ENCODE measurements at places on chromosomes 2 and 18.

- DNase-seq: peak; percentile 66
These were observed 2.0 kb downstream of the CNNM4 start for GRCh38 chr2:96762529-96763311.

GRCh38 chr2:221197225-221197856 is 374.8 kb downstream of the EPHA4 start:
- DNase-seq: no peak

- DNase-seq: no peak
These were observed 31.8 kb downstream of the AFF3 start for GRCh38 chr2:100110614-100111000.

GRCh38 chr2:53782676-53783075 is 4.1 kb downstream of the ASB3 start:
- no peak for DNase-seq

GRCh38 chr18:59282341-59282740 is 9.1 kb upstream of the RAX start:
- no peak for DNase-seq

DNA sequence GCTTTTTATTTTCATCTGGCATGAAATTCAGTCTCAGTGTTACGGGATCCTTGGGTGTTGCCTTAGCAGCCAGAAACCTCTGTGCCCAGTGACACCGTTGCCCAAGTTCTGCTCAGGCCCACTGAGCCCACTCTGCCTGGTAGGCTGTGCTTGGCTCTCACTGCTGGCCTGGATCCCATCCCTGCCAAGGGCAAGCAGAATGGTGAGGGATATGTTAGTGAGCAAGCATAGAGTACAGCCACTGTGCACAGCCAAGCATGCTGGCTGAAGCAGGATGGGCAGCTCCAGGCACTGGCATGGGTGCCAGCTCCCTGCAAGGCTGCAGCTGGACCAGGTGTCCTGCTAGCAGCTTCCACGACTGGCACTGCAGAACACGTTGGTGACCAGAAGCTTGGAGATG is 194.7 kb upstream of the TFPI start:
- DNase-seq: no peak

GRCh38 chr18:36348971-36349417 is 51.5 kb downstream of the FHOD3 start:
- no peak for DNase-seq

- DNase-seq: peak; percentile 41
These were observed 144.8 kb upstream of the GULP1 start for GRCh38 chr2:188146888-188147287.

- no peak for DNase-seq
These were observed 135.6 kb downstream of the SMAD2 start for GRCh38 chr18:47794725-47795433.

- DNase-seq: no peak
These were observed 208.8 kb upstream of the CRIM1 start for GRCh38 chr2:36146765-36147164.

- DNase-seq: no peak
These were observed 372.1 kb upstream of the MYT1L start for GRCh38 chr2:2703172-2703571.

GRCh38 chr2:155872396-155872795 is 460.1 kb downstream of the NR4A2 start:
- no peak for DNase-seq

- no peak for DNase-seq
These were observed 794.5 kb downstream of the DSC3 start for GRCh38 chr18:30248056-30248455.

- no peak for DNase-seq
These were observed 21.2 kb downstream of the PRELID3A start for GRCh38 chr18:12428923-12429322.

- no peak for DNase-seq
These were observed 1950.8 kb upstream of the PIK3C3 start for GRCh38 chr18:40004246-40004645.

- no peak for DNase-seq
These were observed 349.7 kb upstream of the TMEFF2 start for GRCh38 chr2:192544371-192544955.

- no peak for DNase-seq
These were observed 42.9 kb downstream of the MMADHC start for GRCh38 chr2:149544692-149545091.

DNA sequence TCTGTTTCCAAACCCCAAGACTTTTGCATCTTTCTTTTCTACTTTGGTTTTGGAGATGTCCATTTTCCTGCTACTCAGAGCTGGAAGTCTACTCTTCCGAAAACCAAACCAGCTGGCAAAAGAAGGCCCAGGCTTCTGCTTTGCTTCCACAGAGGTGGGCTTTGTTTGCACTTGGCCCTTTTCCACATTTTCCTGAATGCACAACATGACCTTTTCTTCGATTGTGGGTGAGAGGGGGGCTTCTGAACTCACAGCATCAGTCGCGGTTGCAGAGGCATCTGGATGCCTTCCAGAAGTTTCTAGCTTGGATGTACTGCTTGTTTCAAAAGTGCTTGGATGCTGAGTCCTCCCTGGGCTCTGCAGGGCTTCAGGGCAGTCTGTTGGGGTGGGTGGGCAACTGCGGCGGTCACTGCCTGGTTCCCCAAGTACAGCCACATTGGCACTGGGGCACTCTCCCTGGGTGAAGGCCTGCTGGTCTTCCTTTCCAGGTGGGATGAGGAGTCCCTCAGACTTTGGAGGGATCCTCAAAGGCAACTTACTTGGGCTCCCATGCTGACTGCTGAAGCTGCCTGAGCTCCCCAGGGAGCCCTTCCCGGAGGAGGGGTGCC is 112.3 kb upstream of the LYPD1 start:
- no peak for DNase-seq

- DNase-seq: no peak
These were observed 24.8 kb upstream of the GBX2 start for GRCh38 chr2:236193026-236193425.

DNA sequence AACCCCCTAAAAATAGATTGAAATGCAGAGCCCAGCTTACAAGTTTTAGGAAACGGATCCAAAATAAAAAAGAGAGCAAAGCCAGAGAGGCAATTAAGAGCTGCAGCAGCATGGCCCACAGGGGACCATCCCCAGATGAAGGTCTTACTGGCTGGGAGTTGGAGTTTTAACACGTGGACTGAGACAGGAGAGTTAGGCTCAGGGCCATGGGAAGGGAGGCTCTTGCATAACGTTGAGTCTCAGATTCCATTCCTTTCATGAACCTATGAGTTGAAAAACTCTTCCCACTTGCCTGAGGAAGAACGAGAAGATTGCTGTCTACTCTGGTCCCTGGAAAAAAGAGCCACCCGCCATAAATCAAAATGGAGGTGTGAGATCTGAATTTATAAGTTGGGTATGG is 101.8 kb upstream of the NDUFV2 start:
- no peak for DNase-seq

- no peak for DNase-seq
These were observed 19.3 kb downstream of the GPD2 start for GRCh38 chr2:156455361-156455975.

DNA sequence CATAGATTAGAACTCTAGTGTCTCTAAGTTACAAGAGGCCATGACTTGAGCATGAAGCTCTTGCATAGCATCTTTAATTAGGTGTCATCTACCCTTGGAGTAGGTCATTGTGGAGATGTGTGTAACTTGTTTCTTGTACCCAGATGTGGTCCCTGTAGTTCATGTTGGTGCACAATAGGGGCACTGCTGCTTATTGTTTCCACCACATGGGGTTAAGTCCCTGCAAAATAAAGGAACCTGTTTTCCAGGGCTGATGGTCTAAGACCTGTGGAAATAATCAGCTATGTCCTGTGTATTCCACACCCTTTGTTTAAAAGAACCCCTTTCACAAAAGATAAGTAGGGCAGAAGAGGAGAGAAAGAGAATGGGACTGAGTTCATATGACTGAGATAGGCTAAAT is 28.6 kb downstream of the ASXL3 start:
- no peak for DNase-seq

GRCh38 chr2:121555008-121555407 is 24.3 kb downstream of the RNU4ATAC start:
- no peak for DNase-seq

- no peak for DNase-seq
These were observed 34.5 kb upstream of the STPG4 start for GRCh38 chr2:47189635-47190034.

DNA sequence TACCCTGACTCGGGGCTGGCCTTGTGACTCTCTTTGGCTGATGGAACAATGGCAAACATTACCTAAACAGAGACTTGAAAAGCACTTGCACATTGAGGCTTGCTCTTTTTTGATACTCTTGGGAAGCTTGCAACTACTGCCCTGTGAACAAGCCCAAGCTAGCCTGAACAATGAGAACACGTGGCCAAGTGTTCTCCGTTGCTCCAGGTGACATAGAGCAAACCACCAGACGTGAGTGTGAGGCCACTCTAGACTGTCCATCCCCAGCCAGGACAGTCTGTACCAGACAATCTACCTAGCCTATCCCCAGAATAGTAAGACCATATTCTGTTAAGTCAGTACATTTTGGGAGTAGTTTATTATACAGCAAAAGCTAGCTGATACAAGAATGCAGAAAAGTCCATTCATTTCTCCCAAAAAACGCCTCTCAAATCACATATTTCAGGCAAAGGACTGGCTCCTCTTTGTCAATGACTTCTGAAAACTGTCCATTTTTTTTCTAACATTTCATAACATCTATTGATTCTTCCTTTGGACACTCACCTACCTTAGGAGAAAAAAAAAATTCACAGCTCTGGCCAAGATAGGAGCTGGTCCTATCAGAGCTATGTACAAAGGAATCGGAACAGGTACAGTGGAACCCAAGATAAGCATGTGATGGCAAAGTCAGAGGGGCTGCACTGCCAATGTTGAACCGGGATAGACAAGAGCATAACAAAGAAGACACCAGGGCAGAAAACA is 142.1 kb upstream of the PKDCC start:
- DNase-seq: no peak

DNA sequence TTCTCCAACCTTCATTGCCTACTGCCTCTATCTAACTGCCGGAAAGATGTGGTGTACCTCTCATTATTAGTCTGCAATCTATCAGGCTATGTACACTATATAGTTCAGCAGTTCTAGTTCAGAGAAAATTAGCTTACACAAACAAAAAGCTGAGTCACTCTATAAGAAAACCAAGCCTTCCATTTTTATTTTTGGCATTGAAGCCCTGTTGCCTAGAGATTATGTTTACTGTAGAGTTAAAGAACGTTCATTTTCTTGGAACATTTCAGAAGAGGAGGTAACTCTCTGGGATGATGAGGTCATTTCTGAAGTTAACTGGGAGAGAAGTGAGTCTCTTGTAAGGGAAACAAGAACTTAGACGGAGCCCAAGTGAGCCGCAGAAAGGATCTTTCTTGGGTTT is 133.5 kb downstream of the FAM124B start:
- no peak for DNase-seq

GRCh38 chr2:105640246-105640645 is 104.5 kb upstream of the NCK2 start:
- DNase-seq: no peak

GRCh38 chr2:129400826-129401225 is 578.6 kb upstream of the RAB6C start:
- peak; percentile 12 for DNase-seq

DNA sequence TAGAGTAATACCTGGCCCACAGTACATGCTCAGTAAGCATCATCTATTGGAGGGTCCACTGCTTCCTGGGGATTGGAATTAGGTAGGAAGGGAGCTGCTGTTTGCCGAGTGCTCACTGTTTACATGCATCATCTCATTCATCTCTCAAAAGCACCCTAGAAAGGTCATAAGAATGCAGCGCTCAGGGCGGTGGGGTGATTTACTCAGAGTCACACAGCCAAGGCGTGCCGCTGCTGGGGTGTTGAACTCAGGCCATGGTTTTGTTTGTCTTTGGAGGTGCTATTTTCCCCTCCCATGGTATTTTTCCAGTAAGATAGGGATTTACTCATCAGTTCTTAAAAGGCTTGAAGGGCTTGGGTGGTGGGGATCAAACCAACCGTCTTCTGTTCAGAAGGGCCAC is 227.5 kb downstream of the LDLRAD4 start:
- no peak for DNase-seq

GRCh38 chr18:34809451-34810072 is 99.5 kb downstream of the DTNA start:
- DNase-seq: peak; percentile 58

Data from NCI-H1417 (cell line).